ENCODE measurements at places on chromosomes 2 and 18.
A peak's percentile ranks its signal among the peaks of the same experiment; 100 is the strongest.

DNA sequence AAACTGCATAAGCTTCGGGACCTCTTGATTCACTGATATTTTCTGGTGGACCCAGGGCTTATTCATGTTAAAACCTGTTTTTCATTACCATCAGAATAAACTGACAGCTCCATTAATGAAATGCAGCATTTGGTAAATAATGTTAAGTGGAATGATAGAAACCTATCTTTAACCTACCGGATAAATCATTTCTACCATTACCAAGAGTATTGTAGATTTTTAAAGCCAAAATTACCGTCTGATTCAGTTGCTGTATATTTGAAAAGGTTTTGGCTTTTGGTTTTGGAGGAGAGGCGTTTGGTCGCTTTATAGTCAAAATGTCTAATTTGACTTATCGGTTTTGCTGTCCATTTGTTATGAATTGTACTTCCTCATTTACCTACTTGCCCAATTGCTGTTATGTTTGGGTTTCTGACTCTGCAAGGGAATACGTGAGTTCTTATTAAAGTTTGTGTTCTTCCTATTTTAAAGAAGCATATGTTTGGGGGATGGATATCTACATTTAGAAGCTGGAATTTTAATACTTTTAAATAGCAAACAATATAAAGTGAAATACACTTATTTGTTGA is 1.0 kb upstream of the CUL3 start:
- peak; percentile 79 for DNase-seq

- no peak for DNase-seq
Observed at GRCh38 chr2:157592374-157592773, 36.3 kb downstream of the ACVR1C start.

DNA sequence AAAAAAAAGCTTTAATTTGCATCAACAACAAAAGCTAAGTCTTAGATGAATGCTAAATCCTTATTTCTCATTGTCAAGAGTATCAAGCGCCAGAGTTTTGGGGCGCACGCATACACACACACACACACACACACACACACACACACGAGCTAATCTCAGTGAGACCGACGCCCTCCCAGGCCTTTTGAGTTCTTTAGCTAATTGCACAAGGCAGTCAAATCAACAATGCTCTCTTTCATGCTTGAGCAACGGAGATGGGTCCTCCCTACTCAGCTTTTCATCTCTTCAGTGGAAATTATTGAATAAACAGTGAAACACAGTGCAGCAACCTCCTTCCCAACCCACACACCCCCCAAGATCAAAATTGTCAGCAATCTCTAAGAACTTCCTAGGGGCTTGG is 19.2 kb downstream of the GKN1 start:
- DNase-seq: no peak

DNA sequence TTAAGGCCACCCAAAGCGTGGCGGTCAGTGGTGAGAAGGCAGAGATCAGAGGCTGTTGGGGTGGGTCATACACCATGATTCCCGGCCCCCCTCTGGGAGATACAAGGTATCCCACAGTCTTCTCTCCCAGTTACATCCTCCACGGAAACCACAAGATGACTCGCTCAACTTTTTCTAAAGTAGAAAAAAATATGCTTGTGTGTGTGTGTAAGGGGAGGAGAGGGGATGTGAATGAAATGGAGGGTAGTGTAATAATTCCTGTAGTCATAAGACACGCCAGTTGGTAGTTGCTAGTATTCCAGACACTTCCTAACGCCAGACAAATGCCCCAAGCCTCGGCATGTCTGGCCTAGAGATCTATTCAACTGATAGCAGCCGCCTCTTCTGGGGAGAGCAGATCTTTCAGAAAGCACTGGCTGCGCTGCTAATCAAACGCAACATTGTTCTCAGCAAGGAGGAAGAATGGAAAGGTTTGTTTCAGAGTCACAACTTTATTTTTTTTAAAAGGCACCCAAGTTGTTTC is 143.5 kb downstream of the TGIF1 start:
- DNase-seq: no peak

DNA sequence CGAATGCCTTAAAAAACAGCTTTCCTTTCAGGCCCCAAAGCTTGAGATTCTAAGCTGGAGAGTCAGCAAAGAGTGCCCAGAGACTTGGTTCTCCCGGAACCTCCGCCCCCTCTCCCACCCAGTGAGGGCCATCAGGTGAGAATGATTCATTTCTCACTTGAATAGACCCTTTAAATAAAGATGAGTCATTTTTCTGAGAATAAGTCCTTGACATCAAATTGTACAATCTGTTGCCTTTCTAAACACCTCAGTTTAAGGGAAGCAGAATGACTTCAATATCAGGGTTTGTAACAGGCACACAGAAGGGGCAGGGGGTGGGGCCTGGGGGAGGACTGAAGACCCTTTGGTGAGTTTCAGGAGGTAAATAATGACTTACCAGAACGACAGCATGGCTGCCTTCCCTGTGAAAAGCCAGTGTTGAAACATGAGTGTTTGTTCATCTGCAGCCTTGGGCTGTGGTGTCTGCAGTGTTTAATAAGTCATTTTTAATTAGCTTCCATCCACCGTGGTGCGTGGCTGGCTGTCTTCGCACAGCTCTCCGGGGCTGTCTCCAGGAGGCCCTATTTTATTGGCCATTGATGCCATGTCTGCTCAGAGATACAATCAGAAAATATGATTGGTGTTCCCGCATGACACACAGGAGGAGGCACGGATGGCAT is 134.9 kb upstream of the ZNF236 start:
- no peak for DNase-seq

DNA sequence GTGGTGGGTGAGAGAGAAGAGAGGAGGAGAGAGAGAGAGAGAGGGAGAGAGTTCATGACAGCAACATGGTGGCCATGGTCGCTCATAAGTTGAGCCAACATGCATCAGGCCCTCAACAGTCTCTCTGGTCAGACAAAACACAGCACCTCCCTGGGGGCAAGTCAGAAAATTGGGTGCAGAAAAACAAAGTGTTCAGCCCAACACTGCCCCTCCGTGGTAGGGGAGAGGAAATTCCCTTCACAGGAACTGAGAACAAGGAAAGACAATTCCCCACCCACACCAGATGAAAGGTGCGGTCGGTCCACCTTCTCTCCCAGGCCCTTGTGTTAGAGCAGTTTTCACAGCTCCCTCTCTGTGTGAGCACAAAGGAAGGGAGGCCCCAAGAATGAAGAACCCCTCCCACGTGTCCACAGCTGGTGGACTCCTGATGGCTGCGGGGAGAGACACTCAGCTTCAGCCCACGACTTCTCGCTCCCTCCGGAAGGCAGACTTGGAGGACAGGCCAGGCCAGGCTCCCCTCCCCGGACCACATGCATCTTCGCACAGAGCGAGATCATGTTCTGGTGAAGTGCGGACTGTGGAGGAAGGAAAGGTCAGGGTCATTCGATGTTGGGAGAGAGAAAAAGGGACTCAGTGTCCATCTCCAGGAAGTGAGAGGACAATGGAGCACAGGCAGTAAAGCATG is 181.7 kb downstream of the ANAPC1 start:
- peak; percentile 89 for DNase-seq

DNA sequence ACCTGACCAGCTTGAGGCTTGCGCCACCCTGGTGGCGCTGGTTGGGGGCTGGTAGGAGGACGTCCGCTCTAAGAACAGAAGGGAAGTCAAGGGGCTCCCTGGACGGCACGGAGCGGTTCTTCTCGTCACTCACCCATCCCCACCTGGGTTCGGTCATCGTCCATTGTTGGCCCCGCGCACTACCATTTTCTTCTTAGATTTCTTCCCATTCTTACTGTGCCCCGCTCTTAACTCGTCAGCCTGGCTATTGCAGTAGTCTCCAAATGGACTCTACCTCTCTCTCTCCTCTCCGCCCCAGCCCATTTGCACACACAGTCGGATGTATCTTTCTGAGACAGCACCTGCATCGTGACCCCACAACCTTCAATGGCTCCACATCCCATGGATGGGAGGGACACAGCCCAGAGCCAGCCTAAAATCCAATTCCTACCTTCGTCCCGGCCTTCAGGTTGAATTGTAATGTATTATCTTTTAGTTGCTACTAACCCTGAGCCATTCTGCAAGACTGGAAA is 814 bp upstream of the RAB1A start:
- DNase-seq: no peak

DNA sequence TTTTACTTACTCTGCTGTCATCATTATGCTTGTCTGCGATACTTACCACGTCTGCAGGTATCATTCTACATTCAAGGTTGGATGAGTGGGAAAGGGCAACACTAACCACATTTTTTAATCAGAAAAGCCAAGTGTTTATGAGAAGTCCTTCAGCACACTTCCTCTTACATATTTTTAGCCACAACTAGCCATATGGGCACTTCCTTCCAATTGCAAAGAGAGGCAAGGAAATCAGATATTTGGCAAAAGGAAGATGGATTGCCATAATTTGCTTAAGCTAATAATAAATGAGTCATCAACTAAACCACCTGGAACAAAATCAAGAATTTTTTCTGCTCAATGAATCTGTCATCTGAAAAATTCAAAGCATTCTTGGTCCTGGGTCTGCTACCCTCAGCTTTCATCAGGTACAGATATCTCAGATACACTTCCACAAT is 16.7 kb upstream of the MRO start:
- DNase-seq: peak; percentile 60

GRCh38 chr2:212360068-212360460 is 178.5 kb downstream of the ERBB4 start:
- no peak for DNase-seq

DNA sequence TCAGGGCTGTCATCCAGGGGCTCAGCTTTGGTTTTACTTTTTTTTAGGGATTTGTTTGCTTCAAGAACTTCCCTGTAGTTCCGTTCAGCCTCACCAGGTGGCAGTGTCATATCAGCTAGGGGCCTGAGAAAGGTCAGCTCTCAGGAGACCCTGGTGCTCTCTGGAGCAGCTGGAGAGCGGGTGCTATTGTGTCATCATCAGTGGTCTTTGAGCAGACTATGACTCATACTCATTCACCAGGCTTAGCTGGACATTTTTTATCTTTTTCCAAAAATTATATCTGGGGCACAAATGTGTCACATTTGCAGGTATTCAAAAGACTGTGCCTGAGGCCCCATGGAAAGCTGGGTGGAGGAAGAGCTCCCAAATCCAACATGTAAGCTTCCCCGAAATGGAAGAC is 24.4 kb downstream of the ZNF892 start:
- peak; percentile 73 for DNase-seq

DNA sequence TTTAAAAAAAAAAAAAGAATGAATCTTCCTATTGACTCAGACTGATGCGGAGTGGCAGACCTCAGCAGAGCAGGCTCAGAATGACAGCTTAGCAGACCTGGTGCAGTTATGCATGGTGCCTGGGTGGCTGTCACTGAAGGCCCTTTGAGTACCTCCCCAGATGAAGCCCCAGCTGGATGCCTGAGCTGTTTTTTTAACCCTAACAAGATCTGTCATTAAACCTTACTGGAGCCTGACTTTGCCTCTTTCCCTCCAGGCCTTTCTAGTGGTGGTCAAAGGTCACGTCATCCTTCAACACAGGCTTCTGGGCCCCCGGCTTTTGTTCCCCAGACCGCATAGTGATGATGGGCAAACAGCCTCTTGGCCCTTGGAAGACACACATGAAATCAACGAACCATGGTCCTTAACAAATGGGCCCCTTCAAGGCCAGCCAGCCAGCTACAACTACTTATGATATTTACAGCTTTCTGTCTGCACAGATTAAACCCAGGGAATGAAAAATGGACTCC is 138.3 kb upstream of the CYP1B1 start:
- no peak for DNase-seq

- DNase-seq: no peak
Observed at GRCh38 chr2:45774688-45775244, 123.3 kb downstream of the PRKCE start.

DNA sequence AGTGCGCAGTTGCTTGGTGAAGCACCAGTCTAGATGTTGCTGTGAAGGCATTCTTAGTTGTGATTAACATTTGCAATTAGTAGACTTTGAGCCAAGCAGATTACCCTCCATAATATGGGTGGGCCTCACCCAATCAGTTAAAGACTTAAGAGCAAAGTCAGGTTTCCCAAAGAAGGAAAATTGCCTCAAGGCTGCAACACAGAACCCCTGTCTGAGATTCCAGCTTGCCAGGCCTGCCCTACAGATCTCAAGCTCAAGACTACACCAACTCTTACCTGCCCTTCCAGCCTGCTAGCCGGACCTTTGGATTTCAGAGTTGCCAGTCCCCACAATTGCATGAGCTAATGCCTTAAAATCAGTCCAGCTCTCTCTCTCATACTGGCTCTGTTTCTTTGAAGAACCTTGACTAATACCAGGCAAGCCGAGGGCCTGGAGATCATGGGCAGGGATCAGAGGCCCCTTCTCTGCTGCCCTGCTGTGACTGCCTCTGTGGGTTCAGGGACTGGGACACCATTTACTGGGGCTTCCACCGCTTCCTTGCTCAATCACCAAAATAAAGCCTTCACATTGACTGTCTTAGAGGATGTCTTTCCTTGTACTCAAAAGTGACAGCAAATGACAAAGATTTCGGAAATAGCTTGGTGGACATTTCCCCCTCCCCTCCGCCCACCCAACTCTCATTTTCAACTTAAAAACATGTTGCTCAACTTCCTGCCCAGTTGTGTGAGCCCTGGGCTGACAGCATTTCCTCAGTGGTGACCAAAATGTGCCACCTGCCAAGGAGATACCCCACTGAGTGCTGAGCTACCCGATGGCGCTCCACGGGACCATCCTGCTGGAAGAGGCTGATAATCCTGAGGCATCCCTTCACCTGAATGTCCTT is 86.7 kb downstream of the GALNT14 start:
- DNase-seq: peak; percentile 63

DNA sequence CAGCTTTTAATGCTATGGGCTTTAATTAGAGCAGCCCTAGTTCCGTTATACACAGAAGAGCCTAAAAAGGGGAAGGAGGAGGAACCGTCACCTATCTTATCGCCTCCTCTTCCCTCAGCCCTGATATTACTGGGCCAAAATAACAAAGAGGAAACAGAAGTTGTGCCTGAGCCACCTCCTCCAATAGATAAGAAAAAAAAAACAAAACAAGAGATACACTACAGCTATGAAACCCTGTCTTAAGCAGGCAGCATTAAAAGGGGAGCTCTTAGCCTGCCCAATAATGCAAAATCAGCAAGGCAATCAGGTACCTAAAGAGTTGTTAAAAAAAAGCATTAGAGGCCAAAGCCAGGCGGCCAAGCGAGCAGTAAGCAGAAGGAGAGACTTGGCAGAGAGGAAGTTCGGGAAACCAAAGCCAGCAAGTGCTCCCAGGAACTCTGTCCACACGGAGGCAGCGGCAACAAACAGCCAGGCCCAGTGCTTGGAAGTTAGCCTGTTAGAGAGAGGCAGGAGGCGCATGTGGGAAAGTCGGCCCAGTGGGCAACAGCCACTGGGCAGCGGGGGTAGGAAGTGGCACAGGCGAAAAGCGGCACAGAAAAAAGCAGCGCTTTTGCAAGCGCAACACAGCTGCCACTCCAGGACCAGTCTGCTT is 41.8 kb upstream of the PDK1 start:
- peak; percentile 95 for DNase-seq

- no peak for DNase-seq
Observed at GRCh38 chr2:848099-848498, 102.5 kb upstream of the SNTG2 start.

DNA sequence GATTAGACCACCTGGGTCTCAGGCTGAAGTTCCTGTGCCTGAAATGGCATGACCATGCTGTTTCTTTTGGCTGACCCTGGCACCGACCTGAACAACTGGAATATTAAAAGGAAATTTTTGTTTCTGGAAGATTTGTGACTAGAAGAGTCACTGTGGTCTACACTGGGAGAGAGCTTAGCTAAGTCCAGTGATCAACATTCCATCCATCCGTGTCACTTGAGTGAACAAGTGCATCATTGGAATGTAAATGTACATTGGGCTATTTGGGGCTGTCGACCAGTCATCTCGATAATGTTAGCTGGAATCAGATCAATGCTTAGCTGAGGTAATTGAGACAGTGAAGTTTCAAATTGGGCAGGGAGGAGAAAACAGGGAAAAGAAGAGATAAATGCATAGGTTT is 95.4 kb upstream of the CCDC85A start:
- DNase-seq: no peak

All from hematopoietic multipotent progenitor cell treated with erythropoietin and hydrocortisone succinate and interleukin-3 and kit ligand, for 4 days (in vitro differentiated cells).